ENCODE measurements at places on chromosomes 4 and X.

- DNase-seq, result no peak
Measured at GRCh38 chrX:111200327-111200726, 70.0 kb downstream of the CAPN6 start.

- DNase-seq, result no peak
Measured at GRCh38 chr4:169565606-169566005, 46.8 kb downstream of the NEK1 start.

DNA sequence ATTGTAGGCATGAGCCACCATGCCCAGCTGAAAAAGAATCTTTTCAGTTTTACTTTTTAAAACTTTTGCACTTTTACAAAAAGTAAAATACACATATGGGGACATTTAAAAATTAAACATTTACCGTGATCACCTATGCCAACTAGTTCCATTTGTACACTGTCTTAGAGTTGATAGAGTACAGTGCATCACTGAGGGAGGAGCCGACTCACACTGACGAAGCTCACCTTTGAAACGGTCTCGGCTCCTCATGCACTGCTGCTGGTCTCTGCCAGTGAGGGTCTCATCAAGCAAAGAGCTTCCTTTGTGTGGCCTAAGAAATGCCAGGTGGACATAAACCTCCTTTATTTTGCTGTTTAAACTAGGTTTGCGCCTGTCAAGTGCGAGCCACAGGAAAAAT, 50.0 kb downstream of the GRK4 start:
- no peak for DNase-seq

DNA sequence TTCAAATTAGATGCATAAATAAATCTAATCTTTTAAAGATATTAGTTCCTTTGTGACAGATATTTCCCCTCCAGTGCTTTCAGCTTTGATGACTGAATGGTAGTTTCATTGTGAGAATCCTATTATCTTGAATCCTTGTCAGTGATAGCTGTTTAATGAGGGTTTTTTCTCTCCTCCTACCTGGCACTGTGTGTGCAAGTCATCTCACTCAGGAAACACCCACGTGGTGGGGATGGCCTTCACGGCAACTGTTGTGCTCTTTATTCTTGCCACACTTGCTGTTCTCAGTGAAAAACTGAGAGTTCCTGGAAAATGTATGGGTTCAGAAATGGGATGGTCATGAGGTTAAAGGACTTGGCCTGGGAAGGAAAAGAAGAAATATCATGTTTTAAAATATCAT, 129.9 kb downstream of the SPRY1 start:
- DNase-seq, result no peak

DNA sequence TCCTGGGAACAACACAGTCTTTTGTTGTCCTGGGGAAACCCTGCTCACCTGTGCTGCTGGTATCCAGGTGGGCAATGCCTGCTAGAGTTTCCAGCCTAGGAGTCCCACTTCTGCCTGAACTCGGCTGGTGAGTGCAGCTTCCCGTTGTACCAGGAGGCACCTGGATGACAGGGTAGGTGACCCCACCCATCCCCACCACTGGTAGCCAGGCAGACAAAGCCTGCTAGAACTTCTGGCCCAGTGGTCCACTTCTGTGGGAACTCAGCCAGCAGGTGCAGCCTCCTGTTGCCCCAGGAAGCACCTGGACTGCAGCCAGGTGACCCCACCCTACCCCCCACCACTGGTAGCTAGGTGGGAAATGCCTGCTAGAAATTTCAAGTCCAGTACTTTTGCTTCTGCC, 9.7 kb upstream of the TCEAL2 start:
- no peak for DNase-seq

DNA sequence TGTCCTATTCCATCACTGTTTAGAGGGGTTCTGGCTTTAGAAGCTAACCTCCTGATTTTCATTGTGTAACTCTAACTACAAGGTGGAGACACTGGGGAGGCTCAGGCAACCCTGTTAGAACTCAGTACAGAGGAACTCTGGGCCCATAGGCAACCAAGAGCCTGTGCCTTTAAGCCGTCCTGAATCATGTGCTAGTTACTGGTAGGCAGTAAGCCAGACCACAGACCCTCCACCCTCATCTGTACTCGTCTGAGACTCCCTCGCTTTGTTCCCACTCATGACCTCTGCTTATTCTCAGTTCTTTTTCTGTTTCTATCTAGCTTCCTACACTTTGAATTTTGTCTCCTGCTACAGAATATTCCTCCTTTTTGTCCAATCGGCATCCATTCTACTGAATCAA, 31.4 kb downstream of the TBC1D1 start:
- DNase-seq, result no peak

GRCh38 chrX:22652596-22652995, 347.2 kb upstream of the DDX53 start:
- no peak for DNase-seq

DNA sequence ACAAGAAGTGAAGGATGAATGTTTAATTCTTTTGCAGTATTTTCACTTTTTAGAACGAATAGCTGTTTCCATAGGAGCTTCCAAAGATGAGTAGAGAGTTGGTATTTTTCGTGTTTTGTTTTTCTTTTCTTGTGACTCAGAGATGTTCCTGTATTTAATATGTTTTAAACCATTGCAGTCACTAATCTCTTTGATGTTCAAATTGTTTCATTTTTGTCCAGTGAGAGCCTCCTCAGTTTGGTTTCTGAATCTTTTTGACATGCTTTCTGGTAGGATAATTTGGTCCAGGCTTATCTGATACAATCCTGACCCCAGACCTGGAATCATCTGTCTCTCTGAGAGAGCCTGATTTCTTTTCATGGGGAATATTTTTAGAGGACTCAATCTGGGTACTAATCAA, 41.6 kb downstream of the BEX3 start:
- no peak for DNase-seq

GRCh38 chr4:15971068-15971801, 8.3 kb upstream of the FGFBP2 start:
- DNase-seq, result no peak

DNA sequence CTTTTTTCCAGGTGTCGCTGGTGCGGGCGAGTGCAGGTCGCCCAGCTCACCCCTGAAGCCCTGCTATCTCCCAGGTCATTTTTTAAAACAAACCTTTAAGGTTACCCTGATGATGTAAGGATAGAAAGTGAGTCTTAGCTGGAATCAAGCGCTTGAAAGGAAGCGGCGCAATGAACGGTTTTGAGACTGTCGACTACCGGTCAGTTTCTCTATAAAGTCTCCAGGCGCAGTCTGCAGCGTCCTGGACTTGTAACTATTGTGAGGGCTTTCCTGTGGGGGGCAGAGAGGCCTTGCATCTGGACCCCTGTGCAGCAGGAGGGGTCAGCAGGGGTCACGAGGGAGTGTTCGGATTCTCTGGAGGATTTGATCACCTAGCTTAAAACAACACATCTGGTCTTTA, 1.6 kb downstream of the KIT start:
- no peak for DNase-seq

- DNase-seq, result no peak
Measured at GRCh38 chr4:1219566-1219950, 29.4 kb downstream of the CTBP1 start.

DNA sequence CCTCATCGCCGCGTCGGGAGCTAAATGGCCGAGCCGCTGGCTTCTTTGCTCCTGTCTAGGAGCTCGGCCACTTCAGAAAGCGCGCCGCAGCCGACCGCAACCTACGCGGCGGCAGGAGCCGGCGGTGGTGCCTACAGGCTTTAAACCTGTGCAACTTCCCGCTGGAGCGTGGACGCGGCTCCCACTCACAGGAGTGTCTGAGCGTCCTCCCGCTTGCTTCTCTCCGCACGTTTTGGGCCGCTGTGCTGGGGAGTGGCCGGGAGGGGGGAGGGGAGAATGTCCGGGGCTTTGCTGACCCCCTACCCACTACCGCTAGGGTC, 1.0 kb downstream of the NHSL2 start:
- peak; percentile 69 for DNase-seq

- no peak for DNase-seq
Measured at GRCh38 chrX:8782595-8782994, 18.6 kb downstream of the FAM9A start.

GRCh38 chr4:102174719-102175189, 170.5 kb downstream of the SLC39A8 start:
- DNase-seq, result no peak

GRCh38 chr4:185134307-185134869, 8.7 kb upstream of the SLC25A4 start:
- no peak for DNase-seq

- DNase-seq, result no peak
Measured at GRCh38 chr4:145380123-145380522, 101.5 kb upstream of the SMAD1 start.

DNA sequence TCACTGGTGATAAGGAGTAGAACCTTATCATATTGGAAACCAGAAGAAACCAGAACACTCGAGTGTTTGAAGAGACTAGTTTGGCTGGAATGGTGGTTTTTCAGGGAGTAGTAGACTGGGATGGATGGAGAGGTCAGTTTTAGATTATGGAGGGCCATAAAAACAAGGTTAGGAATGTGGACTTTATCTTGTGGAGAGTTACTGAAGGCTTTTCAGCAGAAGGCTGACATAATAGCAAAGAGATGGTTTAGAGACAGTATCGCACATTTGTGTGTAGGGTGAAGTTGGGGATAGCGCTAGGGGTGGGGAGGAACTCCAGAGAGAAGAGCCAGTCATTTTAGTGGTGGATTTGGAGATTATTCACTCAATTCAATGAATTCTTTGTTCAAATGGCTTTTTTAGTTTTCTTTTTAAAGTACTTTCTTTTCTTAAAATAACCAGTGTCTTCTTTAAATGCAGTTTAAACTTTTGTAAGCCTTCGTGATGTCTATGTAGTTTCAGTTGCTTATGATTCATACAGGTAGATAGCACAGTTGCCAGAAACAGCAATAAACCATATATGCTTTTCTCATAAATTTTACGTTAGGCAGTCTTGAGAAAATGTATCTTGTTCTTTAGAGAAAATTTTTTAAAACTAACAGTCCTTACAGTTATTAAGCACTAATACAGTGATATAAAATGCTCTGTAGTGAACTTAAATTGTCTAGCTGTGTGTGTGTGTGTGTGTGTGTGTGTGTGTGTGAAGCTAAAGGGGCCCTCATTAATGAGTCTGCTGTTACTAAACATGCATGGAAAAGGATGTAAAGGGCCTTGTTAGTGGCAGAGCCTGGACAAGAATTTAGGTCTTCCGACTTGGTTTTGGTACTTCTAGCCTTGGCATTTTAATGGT, 3.8 kb downstream of the ARHGAP10 start:
- DNase-seq, result no peak

- DNase-seq, result peak; percentile 71
Measured at GRCh38 chrX:124256216-124256615, 76.2 kb upstream of the TEX13D start.

DNA sequence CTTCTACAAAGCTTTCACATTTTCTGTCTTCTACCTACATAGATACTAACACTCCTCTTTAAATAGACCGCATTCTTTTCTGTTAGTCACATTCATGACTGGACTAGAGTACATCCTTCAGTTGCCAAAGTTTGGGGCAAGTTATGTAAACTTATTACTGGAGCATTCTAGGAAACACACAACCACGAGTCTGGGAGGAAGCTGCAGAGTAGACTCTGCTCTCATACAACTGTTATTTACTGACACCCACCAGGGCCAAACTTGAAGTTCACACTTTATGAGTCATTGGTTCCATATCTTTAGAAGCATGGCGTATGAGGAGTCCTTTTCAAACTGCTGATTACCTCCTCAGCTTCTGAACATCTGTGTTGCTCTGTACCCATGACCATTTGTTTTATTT, 87.0 kb downstream of the RNF150 start:
- DNase-seq, result peak; percentile 78

GRCh38 chr4:183321079-183321478, 1.0 kb upstream of the CLDN22 start:
- no peak for DNase-seq

GRCh38 chr4:53629296-53629695, 38.0 kb upstream of the LNX1 start:
- no peak for DNase-seq

DNA sequence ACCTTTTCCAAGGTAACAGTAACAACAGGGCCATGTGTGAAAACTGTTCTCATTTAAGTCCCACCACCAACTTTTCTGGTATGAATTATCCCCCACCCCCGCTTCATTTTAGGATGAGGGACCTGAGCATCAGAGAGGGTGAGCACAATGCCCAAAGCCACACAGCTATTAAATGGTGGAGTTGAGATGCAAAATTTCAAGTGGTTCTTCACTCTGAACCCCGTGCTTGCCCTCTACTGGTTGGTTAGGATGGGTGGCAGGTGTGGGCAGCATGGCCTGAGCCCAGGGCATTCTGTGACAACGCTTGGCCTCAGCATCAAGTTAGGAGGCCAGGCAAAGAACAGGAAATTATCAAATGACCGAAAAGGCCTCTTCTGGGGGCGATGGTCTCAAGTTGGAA, 33.5 kb downstream of the MED28 start:
- DNase-seq, result no peak

DNA sequence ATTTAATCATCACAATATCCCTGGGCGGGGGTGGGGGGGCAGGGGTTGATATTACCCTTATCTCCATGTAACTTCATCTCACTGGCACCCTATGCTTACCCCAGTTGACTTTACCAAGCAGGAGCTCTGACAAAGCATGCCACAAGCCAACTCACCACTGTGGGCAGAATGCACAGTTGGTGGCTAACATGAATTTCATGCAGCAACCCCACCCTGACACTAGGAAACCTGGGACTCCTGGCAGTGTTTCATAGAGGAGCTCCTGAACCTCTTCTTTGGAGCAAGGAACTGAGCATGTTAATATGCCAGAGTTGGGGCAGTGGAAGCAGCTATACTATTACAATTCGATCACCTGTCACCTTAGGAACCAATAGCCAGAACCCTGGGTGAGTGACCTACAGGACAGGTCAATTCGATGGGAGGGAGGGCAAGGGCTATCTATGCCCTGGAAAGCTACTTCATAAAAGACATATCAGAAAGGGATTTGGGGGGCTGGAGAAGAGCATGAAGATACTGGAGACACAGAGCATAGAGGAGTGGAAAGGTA, 97.2 kb upstream of the ACSL4 start:
- DNase-seq, result no peak

GRCh38 chr4:44996276-44996845, 270.0 kb upstream of the GNPDA2 start:
- no peak for DNase-seq

- DNase-seq, result peak; percentile 49
Measured at GRCh38 chr4:2250357-2251072, 8.6 kb upstream of the HAUS3 start.

- DNase-seq, result no peak
Measured at GRCh38 chrX:72280321-72280845, 3.3 kb upstream of the RPS4X start.

GRCh38 chrX:49853661-49854060, 24.6 kb downstream of the PAGE4 start:
- DNase-seq, result no peak

DNA sequence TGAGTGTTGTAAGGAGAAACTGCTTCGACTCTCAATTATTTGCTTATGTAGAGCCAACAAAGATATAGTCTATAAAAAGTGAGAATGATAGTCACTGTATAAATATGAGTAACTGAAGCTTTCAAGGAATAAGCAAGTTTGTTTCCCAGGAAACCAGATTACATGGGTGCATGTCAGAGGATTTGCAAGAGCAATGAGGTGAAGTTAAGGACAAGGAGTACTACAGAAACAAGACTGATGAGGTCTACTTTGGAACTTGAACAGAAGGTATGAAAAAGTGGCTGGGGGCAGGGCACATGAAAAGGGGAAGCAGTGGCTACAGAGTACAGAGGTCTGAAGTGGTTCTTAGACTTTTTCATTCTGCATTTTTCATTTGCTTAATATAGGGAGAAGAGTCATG, 321.0 kb upstream of the CXXC4 start:
- no peak for DNase-seq

GRCh38 chr4:77820649-77821561, 1.7 kb upstream of the CNOT6L start:
- no peak for DNase-seq

- no peak for DNase-seq
Measured at GRCh38 chr4:81257816-81258215, 42.8 kb upstream of the PRKG2 start.

- DNase-seq, result no peak
Measured at GRCh38 chr4:128796934-128797333, 12.6 kb upstream of the JADE1 start.
